ENCODE measurements at places on chromosomes 16 and 17.

DNA sequence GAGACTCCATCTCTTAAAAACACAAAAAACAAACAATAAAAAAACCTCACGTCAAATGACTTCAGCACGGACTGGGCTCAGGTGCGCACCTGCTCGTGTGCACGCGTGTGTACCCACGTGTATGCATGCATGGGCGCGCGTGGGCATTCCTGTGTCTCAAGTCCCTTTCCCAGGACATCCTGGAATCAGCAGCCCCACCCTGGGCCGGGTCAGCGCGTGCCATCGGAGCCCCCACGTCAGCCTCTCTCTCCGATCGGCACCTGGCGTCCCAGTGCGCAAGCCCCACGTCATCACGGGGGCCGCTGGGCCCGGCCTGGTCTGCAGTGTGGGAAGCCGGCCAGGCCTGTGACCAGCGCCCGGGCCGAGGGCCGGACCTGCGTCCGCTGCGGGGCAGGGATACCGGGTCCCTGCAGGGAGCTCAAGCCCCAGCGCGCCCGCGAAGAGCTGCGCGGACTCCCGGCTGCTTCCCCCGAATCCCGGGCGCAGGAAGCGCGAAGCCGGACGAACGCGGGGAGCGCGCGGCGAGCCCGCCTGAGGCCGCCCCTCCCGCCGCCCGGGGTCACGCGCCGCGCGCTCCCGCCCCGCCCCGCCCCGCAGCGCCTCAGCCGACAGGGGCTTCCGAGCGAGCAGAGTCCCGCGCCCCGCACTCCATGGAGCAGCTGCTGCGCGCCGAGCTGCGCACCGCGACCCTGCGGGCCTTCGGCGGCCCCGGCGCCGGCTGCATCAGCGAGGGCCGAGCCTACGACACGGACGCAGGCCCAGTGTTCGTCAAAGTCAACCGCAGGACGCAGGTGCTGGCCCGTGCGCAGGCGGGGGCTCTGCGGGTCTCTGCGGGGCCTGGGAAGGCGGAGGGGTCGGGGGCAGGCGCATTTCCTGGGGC lies at the start of gene FN3K:
Gene FN3K, plus strand, starts transcription at position 629 of the 880 bp plus-strand sequence. Its CDS starts 22 bp downstream, at position 651.
- peak; percentile 81 for DNase-seq

DNA sequence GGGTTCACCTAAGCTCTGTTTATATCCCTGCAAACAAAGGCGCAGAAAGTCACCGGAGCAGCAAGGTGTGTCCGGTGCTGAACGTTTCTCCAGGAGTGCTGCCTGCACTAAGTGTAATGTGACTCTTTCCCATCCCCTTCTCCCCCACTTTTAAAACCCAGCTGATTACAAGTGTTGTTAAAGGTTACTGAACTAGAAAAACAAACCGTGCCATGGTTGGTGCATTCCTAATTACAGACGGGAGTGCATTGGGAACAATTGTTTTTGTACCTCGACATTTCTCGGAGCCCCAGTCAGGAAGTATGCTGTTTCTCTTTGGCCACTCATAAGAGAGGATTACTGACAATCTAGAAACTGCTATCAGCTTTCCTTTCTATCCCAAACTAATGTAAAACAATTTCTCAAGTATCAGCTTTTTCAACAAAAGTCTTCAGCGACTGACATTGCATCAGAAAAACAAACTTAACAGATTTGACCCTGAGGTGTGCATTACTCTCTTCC lies 441.0 kb upstream of the SALL1 start:
- peak; percentile 59 for DNase-seq

- DNase-seq = no peak
Observed at GRCh38 chr16:30090610-30091331, 953 bp downstream of the TBX6 start.

DNA sequence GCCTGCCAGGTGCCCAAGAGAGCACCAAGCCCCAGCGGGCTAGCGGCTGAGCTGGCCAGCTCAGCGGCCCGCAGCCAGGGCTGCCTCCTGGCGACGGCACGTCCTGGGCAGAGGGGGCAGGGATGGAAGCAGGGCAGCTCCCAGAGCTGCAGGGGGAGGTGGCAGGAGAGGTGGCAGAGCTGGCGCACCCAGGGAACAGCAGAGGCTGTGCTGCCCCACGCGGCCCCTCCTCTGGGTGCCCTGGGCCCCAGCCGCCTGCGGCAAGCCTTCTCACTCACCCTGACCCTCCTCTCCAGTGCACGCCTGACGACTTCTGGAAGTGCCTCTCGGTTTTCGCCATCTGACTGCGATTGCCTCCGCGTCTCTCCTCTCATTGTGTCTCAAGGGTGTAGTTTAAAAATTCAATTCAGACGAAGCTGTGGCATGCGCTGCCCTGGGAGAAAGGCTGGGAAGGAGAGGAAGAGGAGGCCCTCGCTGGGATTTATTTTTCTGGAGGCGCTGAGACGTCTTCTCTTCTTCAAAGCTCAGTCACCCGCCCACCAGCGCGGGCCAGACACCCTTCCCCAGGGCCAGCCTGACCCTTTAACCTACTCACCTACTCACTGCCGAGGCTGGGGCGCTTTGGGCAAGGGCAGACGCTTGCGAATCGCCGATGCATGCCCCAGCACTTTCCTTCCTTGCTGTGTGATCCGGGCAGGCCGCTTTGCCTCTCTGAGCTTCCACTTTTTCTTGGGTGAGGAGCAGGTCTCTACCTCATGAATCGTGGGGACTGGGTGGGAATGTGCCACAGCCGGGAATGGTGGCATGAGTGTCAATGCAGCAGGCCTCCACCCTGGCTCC lies 24.9 kb downstream of the GSE1 start:
- DNase-seq = no peak

DNA sequence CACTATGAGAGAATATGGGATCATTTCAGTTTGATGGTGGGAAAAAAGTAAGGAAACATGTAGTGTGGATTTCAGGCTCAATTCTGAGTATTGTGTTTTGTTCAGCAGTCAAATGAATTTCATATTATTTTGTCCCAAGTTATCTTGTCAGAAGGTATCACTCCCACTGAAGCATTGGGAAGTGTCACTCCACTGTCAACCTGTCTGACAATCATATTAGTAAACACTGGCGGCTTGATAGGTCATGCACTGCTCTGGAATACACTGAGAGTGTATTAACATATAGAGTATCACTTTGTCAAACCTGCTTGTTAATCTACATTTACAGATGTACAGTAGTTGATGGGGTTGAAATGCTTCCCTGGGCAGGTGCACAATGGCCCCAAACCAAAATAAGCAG lies 203.6 kb downstream of the HS3ST3A1 start:
- DNase-seq = no peak

- DNase-seq = no peak
Observed at GRCh38 chr17:39903158-39903884, 15.1 kb downstream of the GSDMB start.

Measured in NCI-H345 (cell line).